ENCODE measurements at places on chromosomes 2 and 18. TPM values are rescaled to one million over a fixed set of nuclear protein-coding genes. Genes with fewer than 3 reads are reported as not detected.

GPR45 gene
- total RNA-seq: not detected

CAPN13 gene
- total RNA-seq: not detected

FSHR gene
- total RNA-seq: not detected

PDK1 gene
- total RNA-seq: 53.0 TPM

IL18RAP gene
- total RNA-seq: not detected

REG1B gene
- not detected for total RNA-seq

IL1RN gene
- total RNA-seq: not detected
